CD4-positive, alpha-beta T cell treated with Interleukin-17A for 1 hour (primary cell): ENCODE measurements at places on chromosomes 7 and 10.

DNA sequence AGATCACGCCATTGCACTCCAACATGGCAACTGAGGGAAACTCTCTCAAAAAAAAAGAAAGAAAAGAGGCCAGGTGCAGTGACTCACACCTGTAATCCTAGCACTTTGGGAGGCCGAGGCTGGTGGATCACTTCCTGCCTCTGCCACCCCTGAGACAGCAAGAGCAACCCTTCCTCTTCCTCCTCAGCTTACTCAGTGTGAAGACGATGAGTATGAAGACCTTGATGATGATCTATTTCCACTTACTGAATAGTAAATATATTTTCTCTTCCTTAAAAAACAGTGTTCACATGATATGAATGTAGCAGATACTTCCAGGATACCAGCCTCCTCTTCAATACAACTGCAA lies 2.1 kb upstream of the ZKSCAN1 start:
- peak; percentile 14 for DNase-seq

GRCh38 chr7:50851891-50852290 lies 69.2 kb upstream of the GRB10 start:
- DNase-seq = no peak

GRCh38 chr7:141290973-141291372 lies 217.1 kb downstream of the TMEM178B start:
- no peak for DNase-seq

GRCh38 chr7:88357781-88358525 lies 51.3 kb upstream of the STEAP4 start:
- no peak for DNase-seq

DNA sequence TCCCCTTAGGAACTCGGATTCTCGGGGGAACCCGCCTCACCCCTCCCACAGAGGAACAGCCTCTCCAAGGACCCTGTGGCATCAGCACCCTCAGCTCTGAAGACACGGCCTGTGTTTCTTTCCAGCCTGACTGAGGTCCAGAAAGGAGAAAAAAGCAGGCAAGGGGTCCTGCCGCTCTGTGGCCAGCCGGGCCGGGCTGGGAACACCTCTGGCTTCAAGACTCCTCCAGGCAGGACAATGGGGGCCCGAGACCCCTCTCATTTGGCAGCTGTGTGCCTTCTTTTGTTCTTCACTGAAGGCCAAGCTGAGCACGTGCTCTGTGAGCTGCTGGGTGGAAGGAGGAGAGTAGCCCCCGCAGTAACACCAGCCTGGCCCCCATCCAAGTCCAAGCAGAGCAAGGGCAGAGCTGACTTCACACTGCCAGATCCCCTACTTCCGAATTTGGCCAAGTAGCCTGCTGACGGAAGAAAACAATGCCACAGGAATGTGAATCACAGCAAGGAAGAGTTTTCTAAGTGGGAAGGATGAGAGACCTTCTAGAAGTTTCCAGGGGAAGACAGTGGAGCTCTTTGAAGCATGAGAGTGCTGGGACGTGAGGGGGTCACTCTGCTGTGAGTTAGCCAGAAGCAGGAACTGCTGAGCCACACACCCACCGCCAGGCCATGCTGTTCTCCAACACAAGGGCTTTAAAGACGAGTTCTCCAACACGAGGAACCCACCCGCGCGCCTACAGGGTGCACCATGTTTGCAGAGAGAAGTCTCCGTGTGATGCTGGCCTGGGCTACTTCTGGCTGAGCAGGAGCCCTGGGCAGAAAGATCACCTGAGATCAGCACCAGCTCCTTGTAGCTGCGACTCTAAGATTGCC lies 3.1 kb downstream of the CNPY1 start:
- DNase-seq = no peak
